Stimulated activated CD4-positive, alpha-beta T cell treated with anti-CD3 and anti-CD28 coated beads, Interleukin-15, amount 100 ng/mL, for 24 hours (primary cell): ENCODE measurements at places on chromosomes 7 and 10.

DNA sequence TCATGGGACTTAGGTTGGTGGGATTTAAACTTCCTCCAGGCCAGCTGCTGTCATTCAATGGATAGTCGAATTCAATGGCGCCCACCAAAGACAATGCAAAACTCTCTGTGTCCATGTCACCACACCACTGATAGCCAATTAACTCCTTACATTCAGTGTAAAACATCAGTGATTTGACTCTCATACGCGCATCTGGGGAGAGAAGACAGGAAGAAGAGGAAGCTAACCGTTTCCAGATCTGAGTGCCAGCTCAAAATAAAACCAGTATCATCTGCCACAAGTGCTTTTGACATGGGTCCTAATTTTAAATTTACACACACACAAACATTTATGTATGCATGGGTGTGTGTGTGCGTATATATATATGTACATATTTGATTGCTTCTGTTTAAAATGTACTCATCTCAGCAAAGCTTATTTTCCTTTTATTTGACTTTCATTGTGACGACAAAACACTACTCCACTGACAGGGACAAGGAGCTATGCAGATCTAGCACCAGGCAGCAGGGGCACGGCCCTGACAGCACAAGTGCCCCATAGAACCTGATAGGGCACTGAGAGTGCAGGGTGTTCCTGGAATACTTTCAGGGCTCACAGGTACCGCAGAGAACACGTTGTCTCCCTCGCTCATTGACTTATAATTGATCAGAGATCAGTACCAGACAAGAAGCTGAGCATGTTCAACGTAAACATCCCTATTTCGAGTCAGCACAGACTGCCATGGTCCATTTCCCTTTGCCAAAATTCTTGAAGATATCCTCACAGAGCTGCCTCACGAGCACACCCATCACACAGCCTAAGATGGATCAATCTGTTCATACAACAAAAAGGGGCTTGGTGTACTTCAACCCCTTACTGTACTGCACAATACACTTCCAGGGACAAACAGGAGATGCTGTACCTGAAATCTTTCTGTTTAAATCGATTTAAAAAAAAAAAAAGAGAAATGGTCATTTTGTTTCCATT is 176.1 kb downstream of the COBL start:
- no peak for DNase-seq

DNA sequence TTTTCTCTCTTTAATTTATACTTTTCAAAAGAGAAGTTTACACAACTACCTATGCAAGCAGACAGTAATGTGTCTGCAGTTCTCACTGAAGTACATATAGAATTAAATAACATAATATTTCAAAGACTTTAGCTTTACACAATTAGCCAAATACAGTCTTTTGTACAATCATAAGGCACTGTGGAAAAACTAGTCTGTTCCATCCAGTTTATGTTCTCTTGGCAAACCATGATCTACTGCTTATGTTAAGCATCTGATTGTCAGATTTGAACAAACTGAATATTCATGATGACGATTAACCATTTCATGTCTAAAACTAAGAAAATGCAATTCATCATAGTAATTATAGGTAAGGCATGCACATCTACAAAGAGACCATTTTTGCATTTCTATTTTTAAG is 842 bp downstream of the SEMA3A start:
- no peak for DNase-seq

- no peak for DNase-seq
Measured at GRCh38 chr10:94784256-94784655, 21.8 kb downstream of the CYP2C19 start.

DNA sequence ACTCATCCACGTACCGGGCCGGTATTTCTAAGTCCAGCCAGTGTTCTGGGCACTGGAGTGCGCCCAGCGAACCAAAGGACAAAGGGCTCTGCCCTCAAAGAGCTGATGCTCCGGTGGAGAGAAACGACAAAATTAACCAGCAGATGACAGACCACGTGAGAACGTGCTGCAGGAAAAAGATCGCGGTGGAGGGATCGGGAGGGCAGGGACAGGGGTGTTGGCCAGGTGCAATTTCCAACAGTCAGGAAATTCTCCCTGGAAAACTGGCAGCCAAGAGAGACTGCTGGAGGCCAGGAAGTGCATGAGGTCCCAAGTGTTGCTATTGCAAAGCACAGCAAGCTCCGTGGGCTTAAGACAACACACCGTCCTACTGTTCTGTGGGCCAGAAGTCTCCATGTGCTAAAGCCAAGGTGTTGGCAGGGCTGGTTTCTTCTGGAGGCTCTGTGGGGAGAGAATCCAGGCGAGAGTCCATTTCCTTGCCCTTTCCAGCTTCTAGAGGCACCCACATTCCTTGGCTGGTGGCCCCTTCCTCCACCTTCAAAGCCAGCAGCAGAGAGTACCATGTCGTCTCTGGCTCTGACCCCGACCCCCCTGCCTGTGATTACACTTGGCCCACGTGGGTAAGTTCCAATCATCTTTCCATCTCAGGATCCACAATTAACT is 21.3 kb upstream of the AMZ1 start:
- DNase-seq, result no peak

DNA sequence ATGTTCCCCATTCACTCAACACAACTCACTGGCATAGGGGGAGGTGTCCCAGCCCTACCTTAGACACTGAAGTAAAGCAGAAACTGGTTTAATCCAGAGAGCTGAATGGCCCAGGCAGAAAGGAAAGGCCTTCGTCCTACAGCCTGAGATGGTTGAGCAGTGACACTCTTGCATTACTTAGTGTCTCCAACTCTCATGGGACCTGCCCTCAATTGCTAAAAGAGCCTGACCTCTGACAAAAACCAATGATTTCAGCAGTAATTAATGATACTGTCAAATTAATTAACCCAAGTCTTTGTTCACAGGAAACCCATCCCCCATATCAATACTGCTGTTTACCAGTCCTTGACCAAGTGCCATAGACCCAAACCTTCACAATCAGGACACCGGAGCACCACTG is 48.6 kb downstream of the ICA1 start:
- no peak for DNase-seq

- DNase-seq, result no peak
Measured at GRCh38 chr7:142321391-142321790, 63.5 kb upstream of the PRSS58 start.

DNA sequence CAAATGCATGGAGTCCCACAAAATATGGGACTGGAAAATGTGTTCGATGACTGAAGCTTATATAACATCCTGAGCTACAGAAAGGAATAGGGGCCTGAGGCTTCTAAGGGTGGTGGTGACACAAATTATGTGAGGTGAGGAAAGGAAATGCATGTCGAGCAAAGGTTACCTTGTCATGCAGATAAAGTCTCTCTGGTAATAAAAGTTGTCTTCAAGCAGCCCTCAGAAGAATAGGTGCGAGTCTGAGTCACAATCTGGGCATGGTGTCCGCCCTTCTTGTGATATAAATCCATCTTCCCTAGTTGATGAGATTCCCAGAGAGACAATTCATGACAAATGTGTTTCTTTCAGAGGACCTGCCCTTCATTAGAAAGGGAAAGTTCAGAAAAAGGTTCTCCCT is 985.2 kb upstream of the C7orf33 start:
- DNase-seq, result no peak
